ENCODE measurements at places on chromosomes 2 and 18.

DNA sequence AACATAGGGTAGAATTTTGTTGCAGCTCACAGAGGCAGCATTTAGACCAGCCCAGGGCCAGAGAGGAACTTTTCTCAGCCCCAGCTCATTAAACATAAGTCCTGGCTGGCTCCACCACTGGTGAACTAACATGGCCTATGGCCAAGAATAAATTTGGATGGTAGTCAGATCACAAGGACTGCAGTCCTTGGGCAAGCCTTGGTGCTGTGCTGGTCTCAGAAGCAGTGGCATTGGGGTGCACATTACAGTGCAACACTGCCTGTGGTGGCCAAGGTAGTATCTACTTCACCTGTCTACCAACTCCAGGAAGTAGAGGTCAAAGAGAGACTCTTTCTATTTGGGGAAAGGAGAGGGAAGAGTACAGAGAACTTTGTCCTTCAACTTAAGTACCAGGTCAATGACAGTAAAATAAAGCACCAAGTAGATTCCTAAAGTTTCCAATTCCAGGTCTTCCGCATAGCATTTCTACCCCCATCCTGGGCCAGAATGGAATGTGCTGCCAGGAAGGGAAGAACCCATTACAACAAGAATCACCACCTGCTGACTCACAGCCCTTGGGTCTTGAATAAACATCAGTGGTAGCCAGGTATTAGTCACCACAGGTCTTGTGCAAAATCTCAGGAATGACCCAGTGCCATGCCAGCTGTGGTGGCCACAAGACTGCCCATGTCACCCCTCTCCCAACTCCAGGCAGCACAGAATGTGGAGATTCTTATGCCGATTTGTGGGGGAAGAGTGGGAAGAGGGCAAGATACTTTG is 155.4 kb upstream of the FSIP2 start:
- DNase-seq, result peak; percentile 83

- DNase-seq, result no peak
These were observed 16.3 kb downstream of the CNDP2 start for GRCh38 chr18:74512321-74513053.

GRCh38 chr2:64166637-64167420 is 22.6 kb upstream of the PELI1 start:
- DNase-seq, result no peak

DNA sequence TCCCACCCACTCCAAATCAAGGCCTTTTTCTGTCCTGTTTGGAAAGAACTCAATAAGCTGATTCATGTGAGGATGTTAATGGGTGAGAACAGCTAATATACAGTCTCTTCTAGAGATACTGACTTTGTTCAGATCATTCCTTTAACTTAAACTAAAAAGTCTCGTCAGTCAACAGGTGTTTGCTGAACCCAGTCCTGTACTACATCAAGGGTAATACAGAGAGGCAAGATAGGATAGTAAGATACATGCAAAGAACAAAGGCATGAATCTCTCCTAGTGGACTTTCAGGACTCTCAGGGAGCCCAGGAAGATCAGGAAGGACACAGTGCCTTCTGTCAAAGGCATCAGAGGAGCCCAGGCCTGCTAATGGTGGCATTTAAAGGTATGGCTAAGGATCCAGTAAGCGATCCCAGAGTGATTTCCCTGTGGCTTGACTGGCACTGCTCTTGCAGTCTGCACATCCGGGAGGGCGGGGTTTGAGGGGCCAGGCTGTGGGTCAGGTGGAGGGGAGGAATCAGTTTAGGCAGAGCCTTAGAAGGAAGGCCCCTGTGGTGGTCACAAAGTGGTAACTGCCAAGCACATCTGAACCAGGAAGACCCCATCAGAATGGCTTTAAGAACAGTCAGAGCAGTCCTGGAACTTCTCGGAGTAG is 54.0 kb downstream of the EPAS1 start:
- no peak for DNase-seq

- DNase-seq, result no peak
These were observed 64.4 kb upstream of the SPAG16 start for GRCh38 chr2:213219816-213220215.

GRCh38 chr2:167380094-167380493 is 491.8 kb downstream of the XIRP2 start:
- DNase-seq, result no peak

DNA sequence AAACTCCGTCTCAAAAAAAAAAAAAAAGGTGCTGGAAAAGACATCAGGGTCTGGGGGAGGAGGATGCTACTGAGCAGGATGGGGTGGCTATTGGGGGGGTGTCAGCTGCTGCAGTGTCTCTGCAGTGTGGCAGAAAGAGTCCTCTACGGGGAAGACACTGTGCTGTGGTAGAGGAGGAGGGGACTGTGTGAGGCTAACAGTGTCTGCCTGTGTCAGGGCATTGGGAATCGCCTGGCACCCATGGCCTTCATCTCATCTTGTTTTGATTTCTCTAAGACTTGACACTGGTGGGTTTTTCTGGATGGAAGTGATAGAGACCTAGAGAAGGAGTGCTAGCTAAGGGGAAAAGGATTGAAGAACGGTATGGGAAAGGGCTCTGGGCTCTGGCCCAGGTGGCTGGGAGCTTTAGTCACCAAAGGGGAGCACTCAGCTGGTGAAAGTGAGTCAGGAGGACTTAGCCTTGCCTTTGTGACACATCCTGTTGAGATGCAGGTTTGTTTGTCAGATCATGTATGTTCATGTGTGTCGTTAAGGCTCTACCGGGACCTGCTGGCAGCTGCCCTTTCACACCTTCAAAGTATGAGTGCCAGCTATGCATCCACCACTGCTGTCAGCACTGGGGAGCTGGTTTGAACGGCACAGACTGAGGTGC is 58.0 kb downstream of the FARP2 start:
- DNase-seq, result no peak

- peak; percentile 77 for DNase-seq
These were observed 11.3 kb downstream of the IL1RN start for GRCh38 chr2:113138428-113139322.

DNA sequence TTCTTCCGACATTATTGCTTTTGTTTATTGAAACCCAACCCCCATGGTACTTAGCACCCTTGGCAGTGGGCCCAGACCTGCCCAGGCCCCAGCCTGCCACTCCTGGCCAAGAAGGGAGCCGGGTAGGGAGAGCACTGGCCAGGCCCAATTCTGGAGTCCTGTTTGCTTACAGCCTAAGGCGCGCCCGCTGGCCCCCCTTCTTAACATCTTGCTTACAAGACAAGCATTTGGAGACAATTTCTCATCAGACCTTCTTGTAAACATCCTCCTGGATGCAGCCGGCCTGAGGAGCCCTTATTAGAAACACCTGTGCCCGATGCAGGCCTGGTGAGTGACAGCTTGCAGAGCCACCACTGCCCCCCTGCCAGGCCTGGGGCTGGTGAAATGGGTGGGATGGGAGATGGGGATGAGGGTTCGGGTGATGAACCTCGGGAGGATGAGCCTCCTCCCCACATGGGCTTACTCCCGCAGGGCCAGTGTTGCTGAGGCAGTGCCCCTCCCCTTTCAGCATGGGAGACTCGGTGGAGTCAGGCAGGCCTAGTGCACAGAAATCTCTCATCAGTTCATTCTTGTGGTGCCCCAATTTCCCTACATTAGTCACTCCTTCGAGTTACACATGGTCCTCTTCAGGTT is 217.5 kb downstream of the CYP26B1 start:
- peak; percentile 20 for DNase-seq

GRCh38 chr2:7516484-7517063 is 599.4 kb downstream of the RNF144A start:
- no peak for DNase-seq

- no peak for DNase-seq
These were observed 128.7 kb downstream of the LYPD6B start for GRCh38 chr2:149167001-149167780.

- no peak for DNase-seq
These were observed 7.7 kb upstream of the PXDN start for GRCh38 chr2:1751767-1752725.

DNA sequence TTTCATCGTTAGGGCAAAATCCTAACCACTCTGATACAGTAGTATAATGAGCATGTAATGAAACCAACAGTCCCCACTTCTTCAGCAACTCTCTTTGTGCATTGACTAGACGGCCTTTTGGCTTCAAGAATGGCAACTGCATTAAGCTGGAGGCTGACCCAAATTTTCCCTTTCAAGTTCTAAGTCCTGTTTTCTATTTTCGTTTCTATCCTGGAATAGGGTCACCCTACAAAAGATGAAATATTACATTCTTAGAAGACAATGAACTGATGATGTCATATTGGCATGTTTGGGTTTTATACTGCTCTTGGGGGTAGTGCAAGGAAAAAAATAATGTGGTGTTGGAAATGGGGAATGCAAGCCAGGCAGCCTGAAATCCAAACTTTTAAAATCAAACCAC is 254.4 kb downstream of the ETAA1 start:
- no peak for DNase-seq

- DNase-seq, result no peak
These were observed 36.5 kb upstream of the PTPN4 start for GRCh38 chr2:119723186-119723585.

DNA sequence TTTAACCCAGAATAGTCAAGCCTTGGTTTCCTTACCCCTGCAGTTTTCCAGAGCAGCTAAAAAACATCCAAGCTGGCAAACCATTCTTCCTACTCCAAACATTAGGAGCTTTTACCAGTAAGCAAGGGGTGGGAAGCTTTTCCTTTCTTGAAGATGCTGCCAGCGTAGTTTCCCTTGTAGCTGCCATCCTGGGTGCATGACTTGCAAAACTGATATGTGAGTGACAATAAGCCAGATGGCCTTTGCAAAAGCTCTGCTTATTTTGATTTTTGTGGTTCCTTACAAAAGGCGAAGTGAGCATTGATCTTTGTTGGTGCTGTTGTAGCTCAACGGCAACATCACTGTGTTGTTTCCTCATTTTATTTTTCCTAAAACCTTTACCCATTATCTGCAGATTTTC is 138.8 kb downstream of the WDSUB1 start:
- no peak for DNase-seq

GRCh38 chr18:22346401-22346952 is 71.2 kb downstream of the CTAGE1 start:
- peak; percentile 62 for DNase-seq

DNA sequence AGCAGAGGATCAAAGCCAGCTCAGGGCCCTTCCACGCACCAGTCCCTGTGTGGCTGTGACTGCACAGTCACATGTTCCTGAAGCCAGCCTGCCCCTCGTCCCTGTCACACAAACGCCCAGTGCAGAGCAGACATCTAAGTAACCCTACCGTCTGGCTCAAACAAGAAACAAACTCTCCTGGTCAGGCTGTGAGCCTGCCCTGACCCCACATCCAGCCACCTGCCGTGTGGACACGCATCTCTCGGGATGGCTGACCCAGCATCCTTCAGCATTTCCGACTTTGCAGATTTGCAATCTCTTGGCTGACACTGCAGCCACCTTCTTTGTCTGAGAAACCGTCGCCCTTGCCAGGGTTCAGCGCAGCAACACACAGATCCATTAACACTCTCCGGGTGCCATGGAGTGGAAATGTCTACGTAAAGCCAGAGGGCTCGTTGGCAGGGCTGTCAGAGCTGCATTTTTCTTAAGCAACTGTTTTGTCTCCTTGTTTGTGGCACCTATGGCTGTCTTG is 82.3 kb upstream of the ASAP2 start:
- DNase-seq, result no peak

DNA sequence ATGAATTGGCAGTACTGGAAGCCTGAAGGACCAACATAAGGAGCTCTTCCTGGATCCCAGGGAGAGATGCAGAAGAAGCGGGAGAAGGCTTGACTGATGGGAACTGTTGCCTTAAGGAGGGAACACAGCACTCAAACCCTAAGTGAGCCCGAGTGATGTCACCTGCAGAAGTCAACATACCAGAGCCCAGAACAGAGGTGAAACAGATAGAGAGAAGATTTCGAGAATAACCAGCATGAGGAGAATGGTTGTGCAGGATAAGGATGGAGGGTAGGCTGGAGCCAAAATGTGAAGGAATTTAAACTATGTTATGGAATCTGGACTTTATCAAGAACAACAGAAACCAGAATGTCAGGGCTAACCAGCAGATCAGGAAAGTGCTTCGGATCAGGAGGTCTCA is 463.1 kb upstream of the DDX18 start:
- no peak for DNase-seq

- no peak for DNase-seq
These were observed 735 bp downstream of the NRP2 start for GRCh38 chr2:205682971-205683501.

- no peak for DNase-seq
These were observed 74.7 kb downstream of the CD28 start for GRCh38 chr2:203781151-203781550.

DNA sequence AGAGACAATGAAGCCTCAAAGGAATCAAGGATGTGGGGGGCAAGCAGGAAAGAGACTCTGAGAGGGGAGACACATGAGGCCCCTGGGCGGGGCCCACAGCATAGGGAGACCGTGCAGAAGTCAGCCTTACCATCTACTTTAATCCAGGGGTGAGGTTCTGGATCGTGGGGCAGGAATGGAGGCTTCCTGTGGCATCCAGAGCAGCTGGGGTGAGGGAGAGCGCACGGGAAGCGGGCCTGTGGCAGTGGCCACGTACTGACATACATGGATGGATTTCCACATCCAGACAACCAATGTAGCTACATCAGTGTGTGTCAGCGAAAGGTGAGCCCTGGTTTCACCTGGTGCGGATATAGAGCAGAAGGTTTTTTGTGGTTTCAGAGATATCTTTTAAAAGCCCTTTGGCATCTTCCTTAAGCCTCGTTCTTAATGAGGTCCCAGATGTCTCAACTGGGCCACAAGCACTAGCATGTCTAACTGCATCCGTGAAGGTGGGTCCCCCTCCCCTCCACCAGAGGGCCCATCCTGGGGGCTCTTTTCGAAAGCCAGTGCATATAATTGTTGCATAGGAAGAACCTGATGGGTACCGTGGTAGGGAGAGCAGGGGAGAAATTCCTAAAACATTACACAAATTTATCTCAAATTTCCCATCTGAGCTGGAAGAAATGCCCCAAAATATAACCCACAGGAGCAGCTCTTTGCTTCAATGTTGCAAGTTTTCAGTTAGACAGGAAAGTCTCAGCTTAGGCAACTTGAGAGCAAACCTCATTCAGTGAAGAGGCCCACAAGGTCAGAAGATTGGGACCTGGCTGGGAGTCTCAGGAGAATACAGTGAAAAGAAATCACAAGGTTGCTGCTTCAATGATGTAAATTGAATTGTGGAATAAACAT is 90.9 kb downstream of the SP3 start:
- no peak for DNase-seq
